ENCODE measurements at places on chromosomes 7 and 10.

DNA sequence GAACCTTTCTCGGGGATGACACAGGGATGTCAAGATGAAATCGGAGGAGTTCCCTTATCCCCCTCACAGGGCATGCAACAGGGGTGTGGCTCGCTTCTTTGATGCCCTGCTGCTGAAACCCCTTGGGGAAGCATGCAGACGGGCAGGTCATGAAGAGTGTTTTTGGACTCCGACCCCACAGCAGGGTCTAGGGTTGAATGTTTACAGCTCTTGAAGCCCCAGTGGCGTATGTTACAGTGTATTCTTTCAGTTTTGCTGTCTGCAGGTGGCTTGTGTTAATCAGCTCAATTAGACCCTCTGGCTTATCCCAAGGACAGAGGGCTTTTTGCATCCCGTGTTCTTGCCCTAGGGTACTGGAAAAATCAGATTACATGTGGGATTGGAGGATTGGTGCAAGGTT, 446.5 kb downstream of the LRMDA start:
- DNase-seq, result no peak

DNA sequence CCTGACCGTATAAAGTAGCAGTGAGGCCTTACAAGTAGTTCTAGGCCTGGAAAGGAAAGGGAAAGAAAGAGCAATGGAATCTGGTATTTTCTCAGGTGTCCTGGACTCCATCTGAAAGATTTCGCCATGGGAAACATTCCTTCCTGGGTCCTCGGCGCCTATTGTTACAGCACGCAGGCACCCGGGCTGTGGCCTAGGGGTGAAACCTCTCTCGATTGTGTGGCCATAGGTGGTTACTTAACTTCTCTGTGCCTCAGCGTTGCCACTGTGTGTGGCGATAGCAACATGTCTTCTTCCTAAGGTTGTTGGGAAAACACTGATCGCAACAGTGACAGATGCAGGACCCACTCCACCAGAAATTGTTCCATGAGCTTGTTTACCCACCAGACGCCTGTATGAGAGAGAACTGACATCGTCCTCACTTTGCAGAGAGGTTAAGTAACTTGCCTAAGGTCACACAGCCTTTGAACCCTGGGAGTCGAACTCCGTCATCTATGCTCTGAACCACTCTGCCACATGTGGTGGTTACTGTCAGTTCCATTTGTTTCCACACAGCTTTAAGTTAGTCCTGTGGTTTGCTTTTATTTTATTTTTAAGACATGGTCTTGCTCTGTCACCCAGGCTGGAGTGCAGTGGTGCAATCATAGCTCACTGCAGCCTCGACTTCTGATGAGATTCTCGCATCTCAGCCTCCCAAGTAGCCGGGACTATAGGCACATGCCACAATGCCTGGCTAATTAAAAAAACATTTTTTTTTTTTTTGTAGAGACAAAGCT, 73.4 kb downstream of the LHPP start:
- no peak for DNase-seq

DNA sequence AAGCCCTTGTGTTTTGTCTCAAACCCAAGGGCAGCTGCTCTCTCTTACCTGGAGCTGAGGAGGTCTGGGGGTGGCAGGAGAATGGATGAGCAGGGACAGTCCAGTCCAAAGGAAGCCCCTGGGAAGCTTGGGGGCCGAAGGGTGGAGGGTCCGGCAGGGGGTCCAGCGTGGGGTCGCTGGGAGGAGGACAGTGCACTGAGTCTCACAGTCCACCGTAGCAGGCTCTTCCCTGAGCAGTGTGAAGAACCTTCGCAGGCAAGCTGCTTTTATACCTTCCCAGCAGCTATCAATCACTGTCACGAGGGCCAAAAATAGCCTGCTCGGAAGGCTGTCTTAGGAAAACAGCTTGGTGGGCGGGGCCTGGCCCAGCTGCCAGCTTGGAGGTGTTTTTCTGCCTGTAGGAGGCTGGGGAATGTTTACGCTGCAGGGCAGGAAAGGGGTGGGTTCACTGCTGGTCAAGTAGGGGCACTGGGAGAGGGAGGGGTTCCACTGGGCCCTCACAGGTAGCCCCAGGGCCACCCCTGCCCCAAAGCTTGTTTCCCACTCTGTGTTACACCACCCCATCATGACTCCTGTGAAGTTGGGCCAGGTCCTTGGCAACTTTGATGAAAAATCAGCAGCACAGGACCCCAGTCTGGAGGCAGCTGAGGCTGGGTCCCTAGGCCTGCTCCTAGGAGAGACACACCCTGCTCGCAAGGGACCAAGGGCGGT, at the start of gene DEPP1:
Gene DEPP1, minus strand, starts transcription at position 240 of the 711 bp plus-strand sequence. CDS start 779 bp downstream, outside the sequence.
- DNase-seq, result peak; percentile 88

- no peak for DNase-seq
Measured at GRCh38 chr10:4453950-4454349, 372.1 kb upstream of the AKR1E2 start.

DNA sequence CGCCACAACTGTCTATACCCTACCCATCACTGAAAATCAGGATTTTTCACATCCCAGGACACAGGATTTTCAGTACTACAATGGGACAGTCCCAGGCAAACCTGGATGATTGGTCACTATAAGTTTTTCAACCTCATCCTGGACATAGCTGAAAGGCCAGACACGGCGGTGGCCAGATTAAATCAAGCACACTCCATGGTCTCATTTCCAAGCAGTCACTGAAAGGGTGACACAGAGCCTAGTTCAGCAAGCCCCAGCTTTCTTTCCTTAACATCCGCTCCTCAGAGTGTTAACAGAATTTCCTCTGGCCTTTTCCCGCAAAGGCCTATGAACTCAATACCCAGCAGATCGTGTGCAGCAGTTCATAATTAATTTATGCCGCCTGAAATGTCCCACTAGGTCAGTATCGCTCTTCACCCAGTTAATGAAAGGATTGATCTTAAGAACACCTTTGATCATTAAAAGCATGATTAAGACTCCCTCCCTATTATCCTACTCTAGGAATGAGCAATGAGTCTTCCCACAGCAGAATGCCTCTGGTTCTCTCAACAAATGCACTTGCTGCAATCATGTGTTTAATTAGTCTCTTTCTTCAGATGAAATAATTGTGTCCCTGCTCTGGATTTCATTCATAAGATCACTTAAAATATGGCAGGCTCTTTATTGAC, 104.0 kb upstream of the NANOS1 start:
- DNase-seq, result no peak

- DNase-seq, result no peak
Measured at GRCh38 chr7:156903232-156903909, 10.4 kb upstream of the LMBR1 start.

GRCh38 chr10:2610946-2611345, 456.4 kb upstream of the PFKP start:
- no peak for DNase-seq

DNA sequence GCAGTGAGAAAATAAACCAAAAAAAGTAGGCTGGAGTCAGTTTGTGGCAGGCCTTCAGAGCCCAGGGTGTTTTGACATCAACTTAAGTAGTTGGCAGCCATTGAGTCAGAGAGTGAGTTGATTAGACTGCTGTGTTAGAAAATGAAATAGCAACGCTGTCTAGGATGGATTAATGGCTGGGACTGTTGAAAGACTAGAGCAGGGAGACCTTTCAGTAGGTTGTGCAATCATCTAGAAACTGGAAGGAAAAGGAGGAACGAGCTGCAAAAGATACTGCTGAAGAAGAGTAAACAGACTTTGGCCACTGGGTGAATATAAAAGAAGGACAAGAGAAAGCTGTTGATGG, 28.6 kb upstream of the TRIL start:
- no peak for DNase-seq

DNA sequence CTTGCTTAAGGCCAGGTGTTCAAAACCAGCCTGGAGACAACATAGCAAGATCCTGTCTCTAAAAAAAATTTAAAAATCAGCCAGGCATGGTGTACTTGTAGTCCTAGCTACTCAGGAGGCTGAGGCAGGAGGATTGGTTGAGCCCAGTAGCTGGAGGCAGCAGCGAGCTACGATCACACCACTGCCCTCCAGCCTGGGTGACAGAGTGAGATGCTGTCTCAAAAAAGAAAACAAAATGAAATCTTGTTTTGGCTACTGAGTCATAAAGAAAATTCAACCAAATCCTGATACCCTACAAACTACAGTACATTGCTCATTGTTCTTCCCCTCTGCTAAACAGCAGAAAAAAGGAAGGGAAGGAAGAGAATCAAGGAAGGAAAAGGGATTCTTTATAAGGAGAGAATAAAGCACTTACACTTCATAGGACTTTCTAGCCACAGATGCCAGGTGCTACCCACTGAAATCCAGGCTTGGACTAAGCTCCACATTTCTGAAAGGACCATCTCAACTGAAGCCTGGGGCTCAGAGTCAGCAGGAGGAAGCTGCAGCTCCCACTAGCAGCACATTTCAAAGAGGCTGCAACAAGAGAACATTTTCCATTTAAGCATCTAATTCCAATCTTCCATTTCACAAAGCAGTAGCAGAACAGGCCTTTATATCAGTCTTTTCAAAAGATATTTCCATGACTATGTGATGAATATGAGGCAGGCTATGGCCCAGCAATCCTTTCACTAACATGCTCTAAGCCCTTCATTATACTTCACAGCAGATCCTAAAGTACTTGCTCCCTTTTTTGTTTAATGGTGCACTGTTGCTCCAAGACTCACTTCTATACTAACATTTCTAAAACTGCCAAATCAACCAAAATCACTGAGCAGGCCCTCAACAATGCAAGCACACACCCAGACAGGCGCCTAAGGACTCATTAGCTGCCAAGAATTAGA, 13.5 kb downstream of the TNPO3 start:
- DNase-seq, result no peak

DNA sequence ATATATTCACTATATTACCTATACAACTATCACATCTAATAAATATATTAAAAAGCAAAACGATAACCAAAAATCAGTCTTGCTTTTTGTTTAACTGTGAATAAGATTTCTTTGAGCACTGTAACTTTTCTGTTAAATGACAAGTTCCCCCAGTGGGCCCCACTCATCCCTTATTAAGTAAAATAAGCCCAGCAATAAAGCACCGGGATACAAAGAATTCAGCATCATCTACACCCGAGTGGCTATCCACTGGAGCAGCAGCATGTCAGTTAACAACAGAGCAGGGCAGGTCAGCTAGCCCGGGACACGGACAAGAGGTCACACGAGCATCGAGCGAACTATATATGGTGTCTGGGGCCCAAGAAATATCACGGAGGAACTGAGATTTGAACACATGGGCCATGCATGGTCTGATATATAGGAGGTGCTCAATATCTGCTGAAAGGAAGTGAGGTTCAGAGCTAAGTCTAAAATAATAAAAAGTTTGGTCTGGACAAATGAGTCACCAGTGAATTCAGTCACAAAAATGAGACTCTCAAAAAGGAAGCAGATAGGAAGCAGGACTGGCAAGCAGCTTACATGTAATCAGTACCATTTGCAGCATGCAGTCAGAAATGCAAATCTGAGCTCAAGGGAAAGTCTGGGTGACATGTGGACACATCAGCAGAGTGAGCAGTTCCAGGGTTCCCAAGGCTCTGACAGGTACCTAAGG, 4.1 kb downstream of the ERCC6 start:
- no peak for DNase-seq

DNA sequence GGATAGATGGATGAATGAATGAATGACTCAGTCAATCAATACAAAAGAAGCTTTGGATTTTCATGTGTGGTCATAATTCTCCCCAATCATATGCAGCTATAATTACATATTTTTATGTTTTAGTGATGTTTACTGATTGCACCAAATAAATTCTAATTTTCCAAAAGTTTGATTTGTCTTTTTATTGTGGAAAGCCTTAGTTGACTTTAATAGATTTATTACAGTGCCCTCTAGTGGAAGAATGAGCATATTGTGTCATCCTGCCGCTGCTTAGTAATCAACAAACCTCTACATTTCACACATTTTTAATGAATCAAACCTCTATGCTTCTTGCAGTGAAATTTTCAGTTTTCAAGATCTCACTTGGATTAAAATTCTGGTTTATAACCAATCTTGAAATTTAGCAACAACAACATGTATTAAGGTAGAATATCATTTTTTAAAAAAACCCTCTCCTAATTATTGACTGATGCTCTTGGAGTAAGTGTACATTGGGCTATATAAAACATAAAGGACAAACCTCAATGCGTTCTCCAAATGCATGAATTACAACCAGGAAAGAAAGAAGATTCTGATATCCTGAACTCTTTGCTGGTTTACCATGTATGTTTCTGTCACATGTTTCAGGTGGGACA, 55.6 kb upstream of the PNLIP start:
- DNase-seq, result peak; percentile 15
